T-helper 1 cell (primary cell): ENCODE measurements at places on chromosomes 6 and 20.

DNA sequence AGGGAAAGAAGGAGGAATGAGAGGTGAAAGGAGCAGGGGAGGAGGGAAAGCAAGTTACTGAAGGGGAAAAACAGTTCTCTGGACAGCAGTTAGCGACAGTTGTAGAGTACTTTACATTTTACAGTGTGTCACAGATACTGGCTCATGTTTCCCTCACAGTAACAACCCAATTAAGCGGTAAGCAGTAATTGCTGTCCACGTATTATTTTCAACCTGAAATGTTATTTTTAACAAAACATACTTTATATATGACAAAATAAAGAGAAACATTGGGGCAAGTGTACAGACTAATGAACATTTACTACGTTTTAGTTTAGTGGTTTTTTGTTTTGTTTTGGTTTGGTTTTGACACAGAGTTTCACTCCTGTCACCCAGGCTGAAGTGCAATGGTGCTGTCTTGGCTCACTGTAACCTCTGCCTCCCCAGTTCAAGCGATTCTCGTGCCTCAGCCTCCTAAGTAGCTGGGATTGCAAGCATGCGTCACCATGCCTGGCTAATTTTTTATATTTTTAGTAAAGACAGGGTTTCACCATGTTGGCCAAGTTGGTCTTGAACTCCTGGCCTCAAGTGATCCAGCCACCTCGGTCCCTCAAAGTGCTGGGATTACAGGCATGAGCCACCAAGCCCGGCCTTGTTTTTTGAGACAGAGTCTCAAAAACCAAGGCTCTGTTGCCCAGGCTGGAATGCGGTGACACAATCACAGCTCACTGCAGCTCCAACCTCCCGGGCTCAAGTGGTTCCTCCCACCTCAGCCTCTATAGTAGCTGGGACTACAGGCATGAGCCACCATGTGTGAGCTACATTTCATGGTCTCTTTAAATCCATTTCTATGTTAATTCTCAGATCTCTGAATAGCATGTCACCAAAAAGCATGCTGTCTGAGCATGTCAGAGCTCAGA lies 22.6 kb upstream of the BTN3A2 start:
- no peak for DNase-seq

- no peak for DNase-seq
Measured at GRCh38 chr6:144753023-144753705, 468.0 kb downstream of the UTRN start.

DNA sequence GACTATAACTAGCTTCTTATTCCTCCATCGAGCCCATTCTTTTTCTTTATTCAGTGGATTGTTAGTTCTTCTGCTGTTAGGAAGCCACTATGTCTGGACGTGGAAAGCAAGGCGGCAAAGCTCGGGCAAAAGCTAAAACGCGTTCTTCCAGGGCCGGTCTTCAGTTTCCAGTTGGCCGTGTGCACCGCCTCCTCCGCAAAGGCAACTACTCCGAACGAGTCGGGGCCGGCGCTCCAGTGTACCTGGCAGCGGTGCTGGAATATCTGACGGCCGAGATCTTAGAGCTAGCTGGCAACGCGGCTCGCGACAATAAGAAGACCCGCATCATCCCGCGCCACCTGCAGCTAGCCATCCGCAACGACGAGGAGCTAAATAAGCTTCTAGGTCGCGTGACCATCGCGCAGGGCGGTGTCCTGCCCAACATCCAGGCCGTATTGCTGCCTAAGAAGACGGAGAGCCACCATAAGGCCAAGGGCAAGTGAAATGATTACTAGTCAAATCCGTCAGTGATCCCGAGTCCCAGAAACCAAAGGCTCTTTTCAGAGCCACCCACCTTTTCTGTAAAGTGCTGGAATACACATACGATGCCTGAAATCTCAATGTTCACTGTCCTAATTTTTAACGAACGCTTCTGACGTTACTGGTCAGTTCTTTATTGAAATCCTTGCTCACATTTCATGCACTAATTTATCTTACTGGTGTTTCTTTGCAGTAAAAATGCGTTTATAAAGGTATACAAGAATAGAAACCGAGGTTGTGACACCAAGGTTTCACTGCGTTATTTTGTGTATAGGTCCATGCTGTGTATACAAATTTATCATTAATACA lies 129.9 kb downstream of the HFE start:
- peak; percentile 77 for DNase-seq

GRCh38 chr6:152127432-152128165 lies 320.1 kb downstream of the ESR1 start:
- DNase-seq, result no peak

GRCh38 chr6:136737374-136737844 lies 54.9 kb downstream of the MAP3K5 start:
- DNase-seq, result no peak

GRCh38 chr6:45454008-45454911 lies 76.5 kb upstream of the SUPT3H start:
- DNase-seq, result no peak

DNA sequence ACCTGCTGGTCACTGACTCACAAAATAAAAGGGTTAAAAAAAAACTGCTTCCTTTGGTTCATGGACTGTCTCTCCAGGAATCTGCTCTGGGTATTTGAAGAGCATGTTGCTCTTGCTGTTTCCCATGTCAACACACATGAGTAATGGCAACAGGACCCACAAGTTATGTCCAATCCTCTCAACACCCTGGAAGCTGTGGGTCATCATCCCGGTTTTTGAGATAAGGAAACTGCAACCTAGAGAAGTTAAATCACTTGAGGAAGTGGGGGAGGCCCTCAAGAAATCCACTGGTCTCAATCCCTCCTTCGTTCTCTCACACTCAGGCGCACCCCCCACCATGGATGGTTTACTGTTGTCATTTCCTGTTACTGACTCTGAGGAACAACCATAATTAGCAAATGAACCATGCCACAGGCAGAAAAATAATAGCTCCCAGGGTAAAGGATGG lies 12.4 kb downstream of the MAP1LC3A start:
- no peak for DNase-seq

GRCh38 chr6:132007474-132008190 lies 56.5 kb upstream of the CCN2 start:
- no peak for DNase-seq

DNA sequence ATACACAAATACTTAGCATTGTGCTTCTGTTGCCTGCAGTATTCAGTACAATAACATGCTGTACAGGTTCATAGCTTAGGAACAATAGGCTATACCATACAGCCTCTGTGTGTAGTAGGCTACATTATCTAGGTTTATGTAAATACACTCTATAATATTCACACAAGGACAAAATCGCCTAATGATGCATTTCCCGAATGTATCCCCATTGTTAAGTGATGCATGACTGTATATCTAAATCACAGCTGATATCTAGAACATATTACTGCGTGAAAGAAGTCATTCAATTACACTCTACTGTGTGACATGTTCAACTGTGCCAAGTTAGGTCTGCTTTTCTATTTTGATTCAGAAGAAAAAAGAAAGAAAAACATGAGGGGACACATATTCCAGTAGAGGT lies 633.5 kb downstream of the RFPL4B start:
- no peak for DNase-seq

DNA sequence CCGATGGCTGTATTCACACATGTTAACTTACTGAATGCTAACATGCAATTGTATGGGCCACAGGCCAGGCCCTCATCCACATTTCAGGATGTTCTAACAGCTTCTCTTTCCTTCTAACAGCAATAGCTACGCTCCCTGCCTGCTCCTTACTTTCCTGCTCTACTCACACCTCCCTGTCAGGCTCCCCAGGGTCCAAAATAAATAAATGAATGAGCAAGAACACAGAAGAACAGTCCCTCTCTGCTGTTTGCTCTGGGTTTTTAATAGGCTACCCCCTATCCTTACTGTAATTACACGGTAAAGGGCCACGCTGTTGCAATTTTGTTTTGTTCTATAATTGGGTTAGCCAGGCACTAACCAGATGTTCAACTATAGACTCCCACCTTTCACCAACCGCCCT lies 135.6 kb downstream of the GMDS start:
- no peak for DNase-seq

DNA sequence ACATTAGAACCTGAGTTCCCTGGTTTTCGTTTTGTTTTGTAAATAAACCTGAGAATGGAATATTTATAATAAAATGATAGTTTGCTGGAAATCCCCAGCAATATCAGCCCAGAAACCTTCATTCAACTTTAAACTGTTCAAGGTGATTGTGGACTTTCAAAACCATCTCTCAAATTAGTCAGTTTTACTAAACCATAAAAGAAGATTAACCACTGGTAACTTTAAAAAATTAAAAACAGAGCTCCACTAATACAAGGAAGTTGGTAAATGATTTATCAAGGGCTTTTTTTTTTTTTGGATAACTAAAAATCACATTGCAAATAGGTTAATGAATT lies 10.0 kb downstream of the MBOAT1 start:
- no peak for DNase-seq

GRCh38 chr6:118660218-118660569 lies 8.8 kb upstream of the CEP85L start:
- DNase-seq, result peak; percentile 56

- DNase-seq, result no peak
Measured at GRCh38 chr6:84536885-84537638, 227.3 kb downstream of the TBX18 start.

GRCh38 chr6:132962936-132963868 lies 148.8 kb downstream of the RPS12 start:
- DNase-seq, result no peak

DNA sequence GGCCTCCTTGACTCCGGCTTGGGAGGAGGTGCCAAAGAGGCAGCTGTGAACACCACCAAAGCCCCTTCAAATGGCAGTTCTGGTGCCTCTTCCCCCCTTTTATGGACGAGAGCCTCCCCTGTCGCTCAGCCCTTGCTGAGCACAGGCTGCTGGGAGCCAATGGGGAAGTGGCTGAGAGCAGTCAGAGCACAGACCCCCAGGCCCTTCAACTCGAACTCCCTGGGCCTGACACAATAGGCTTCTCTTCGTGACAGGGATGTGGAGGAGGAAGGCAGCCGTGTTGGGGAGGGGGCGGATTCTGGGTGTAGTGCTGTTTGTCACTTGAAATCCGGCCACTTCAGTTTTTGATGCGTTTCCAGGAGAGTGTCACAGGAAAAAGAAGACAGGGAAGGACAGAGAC lies at the start of gene PDYN:
Gene PDYN, minus strand, starts transcription at position 73 of the 400 bp plus-strand sequence. CDS start 10,974 bp downstream, outside the sequence.
- DNase-seq, result no peak

DNA sequence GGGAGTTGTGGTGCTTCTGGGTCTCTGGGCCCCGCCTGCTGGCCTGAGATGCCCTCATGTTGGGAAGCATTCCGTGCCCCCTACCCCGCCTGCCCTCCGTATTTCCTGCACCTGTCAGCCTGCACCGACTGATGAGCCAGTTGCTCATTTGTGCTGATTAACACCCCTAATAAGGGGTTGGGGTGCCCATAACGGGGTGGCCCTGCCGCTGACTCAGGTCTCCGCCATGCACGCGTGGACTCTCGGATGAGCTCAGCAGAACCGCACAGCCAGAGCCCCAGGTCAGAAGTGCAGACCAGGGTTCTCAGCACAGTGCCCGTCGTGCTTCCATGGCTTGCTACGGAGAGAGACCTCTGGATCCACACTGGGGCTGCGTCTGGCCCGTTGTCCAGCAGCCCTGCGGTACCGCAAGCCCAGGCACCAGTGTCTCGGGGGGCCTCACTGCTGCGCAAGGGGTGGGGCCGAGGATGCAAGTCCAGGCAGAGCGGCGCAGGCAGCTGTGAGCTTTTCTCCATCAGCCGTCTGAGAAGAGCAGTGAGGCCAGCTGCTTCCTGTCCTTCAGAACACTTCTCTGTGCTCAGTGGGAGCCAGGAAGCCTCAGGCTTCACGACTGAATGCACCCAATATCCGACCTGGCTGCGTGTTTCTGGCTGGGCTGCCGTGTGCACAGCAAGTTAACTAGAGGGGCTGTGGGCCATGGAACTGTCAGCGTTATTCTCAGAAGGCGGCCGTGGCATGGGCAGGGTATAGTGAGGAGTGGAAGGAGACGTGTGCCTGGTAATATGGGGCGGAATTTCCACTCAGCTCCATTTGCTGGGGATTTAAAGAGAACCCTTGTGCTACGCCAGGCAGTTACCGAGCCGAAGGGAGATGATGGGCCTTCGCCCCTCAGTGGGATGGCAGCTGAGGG lies 18.6 kb downstream of the MTG2 start:
- DNase-seq, result no peak

GRCh38 chr20:13212750-13213149 lies 8.3 kb upstream of the ISM1 start:
- no peak for DNase-seq

DNA sequence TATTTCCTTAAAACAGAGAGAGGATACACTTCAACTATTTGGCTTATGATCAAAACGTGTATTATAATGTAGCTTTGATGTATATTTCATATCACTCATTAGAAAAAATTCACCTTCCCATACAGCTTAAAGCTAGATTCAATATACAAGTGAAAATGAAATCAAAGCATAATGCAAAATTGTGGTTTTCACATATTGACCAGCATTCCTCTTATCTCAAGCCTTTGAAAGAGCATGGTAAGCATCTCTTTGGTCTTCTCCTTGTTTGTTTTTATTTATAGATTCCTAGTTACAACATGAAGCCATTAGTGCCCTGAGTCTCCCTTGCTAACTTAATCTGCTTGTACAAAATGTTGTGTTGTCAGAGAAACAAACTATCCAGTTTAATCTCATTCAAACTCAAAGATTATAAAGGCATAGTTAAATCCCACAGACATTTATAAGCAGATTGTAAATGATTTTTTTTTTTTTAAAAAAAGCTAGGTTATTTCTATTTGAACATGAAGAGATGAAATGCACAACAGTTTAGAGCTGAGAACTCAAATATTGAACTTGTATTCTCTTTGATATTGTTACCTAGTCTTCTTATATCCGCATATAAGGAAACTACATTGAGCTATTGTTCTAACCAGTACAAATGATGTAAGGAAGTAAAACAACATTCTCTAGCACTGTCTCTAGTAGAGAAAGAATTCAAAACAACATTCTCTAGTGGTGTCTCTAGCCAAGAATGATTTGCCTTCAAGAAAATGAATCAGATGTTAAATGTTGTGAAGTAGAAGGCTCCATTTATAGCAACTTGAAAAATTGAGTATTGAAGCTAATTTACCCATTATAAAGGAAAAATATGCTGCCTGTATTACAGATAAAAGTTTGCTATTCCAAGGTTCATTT lies 31.2 kb upstream of the SMIM28 start:
- DNase-seq, result no peak

DNA sequence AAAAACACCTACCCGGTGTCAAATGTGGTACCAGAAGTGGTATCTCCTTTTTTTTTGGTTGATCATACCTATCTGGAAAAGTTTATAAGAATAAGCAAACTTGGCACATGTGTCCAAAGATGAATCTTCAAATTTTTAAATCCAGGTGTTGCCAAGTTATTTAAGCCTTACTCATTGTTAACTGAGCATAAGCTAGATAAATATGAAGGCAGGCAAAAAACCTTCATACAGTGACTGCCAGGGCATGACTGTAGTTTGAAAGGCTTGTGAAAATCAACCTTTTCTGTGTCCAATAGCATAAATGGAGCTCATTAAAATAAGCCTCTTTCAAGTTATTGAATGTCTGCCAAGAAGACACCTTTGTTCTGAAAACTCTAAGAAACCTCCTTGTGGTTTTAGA lies 699.2 kb downstream of the DOK5 start:
- DNase-seq, result no peak

DNA sequence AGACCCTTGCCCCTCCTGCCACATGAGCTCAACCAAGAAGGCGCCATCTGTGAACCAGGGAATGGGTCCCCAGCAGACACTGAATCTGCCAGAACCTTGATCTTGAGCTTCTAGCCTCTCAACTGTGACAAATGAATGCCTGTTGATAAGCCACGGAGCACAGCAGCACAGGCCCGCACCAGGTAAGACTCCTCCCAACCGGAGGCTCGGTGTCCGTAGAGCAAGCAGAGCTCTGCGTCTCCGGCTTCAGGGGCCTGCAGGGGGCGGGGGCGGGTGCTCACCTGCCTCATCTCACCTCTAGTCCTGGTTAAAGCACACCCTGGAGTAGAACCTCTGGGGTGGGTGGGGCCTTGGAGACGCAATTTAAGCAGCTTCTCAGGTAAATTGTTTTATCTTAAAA lies 122.7 kb downstream of the SMOC2 start:
- no peak for DNase-seq
